Kidney (tissue), 22 donors: ENCODE measurements at places on chromosomes 6 and 20. TPM values are rescaled to one million over a fixed set of nuclear protein-coding genes. Genes with fewer than 3 reads are reported as not detected.

Gene FBXL4
- total RNA-seq = 25.8 TPM

Gene GSTA1
- total RNA-seq = 1.3 TPM

Gene CFAP206
- 2.5 TPM for total RNA-seq

Gene PTPN1
- total RNA-seq = 80.4 TPM

Gene RAD21L1
- not detected for total RNA-seq

Gene KCNK16
- total RNA-seq = not detected

Gene PSMB9
- 56.6 TPM for total RNA-seq

Gene DSP
- total RNA-seq = 96.2 TPM

Gene RNF39
- total RNA-seq = 1.3 TPM

Gene TP53TG5
- not detected for total RNA-seq

Gene PACRG
- total RNA-seq = 7.4 TPM

Gene NFATC2
- total RNA-seq = 10.5 TPM

Gene TRIM10
- 0.79 TPM for total RNA-seq

Gene IL17A
- total RNA-seq = not detected

Gene LMBRD1
- 91.3 TPM for total RNA-seq

Gene MAS1
- not detected for total RNA-seq

Gene OR2H2
- total RNA-seq = not detected

Gene SLC22A1
- total RNA-seq = 2.3 TPM

Gene OR2B6
- total RNA-seq = not detected

Gene RNF182
- 3.9 TPM for total RNA-seq

Gene ATP6V1G2
- 1.2 TPM for total RNA-seq

Gene TRIM15
- total RNA-seq = 2.2 TPM

Gene C20orf96
- 9.4 TPM for total RNA-seq

Gene RUNX2
- total RNA-seq = 4.7 TPM
